ENCODE measurements at places on chromosomes 2 and 18. TPM values are rescaled to one million over a fixed set of nuclear protein-coding genes. Genes with fewer than 3 reads are reported as not detected.

Gene SELENOI
- 30.9 TPM for total RNA-seq

- no peak for DNase-seq
Measured at GRCh38 chr18:45303026-45303425, 312.2 kb upstream of the SLC14A2 start.

DNA sequence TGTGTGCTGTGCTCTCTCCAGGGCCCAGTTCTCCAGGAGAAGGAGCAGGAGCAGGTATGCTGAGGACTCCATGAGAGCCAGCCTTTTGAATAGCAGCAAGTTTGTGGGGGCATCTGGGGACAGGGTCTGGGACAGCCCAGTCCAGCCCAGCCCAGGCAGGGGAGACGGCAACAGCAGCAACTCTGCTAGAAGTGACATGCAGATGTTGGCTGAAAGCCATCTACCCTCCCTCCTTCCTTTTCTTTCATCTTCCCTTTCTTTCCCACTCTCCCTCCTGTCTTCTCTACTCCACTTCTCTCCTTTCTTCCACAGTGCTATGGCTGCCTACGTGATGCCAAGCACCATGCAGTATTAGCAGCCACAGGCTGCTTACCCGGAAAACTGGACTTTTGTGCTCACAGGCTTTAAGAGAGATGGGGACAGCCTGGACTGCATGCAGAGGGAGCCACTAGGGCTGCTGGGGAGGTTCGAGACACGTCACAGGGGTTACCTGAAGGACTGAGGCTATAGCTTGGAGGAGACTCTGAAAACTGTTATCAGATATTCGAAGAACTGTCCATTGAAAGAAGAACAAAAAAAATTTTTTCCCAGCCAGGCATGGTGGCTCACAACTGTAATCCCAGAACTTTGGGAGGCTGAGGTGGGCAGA lies 23.8 kb upstream of the YWHAQ start:
- DNase-seq = no peak

DNA sequence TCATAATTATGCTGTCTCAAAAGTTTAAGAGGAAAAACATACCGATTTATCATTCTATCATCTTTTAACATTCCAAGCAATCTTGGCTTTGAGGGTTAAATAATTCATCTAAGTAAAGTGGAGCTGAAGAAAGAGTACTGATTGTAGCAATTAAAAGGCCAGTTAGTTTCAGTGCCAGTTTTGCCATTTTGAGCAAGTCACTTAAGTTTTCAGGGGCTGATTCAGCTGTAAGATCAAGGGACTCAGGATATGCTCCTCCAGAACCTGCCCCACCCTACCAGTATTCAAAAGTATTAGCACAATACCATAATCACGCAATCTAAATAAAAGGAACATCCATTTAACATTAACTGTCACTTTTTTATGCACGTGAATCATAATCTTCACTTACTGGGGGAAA lies 1.9 kb downstream of the SS18 start:
- DNase-seq = no peak

DNA sequence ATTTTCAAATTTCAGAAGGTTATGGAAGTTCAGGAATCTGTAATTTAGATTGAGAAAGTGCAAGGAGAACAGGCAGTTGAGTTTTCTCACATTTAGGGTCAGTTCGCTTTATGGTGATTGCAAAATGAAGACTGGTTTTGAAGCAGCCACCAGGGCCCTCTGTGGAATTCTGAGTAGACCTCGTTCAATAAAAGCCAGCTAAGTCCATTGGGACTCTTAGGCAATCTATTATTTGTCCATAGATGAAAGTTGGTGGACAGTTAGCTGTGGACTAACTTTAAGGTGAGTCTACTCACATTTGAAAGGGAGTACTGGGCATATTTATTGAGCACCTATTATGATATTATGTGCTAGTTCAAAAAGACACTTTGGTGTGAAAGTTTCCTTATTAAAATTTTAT lies 266.3 kb upstream of the LINC00305 start:
- no peak for DNase-seq

DNA sequence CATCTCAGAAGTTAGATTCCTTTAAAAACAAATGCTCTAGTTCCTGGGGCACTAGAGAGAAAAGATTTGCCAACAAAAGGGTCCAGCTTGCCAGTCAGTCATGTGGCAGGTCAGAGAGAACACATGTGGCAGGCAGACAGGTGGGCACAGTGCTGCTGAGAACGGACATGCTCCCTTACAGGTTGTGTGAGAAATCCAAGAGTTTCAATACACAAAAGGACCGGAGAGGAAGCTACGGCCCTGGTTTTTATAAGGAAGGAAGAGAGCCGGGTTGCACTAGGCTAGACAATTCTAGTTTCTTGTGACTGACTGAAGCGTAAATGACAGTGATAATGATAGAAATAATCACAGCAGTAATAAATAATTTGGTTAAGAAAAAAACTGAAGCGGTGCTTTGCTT lies 18.3 kb downstream of the CDC42EP3 start:
- no peak for DNase-seq

GRCh38 chr2:66421612-66422011 lies 13.3 kb upstream of the MEIS1 start:
- DNase-seq = no peak

GRCh38 chr2:127703282-127703681 lies 2.0 kb downstream of the SFT2D3 start:
- DNase-seq = no peak

DNA sequence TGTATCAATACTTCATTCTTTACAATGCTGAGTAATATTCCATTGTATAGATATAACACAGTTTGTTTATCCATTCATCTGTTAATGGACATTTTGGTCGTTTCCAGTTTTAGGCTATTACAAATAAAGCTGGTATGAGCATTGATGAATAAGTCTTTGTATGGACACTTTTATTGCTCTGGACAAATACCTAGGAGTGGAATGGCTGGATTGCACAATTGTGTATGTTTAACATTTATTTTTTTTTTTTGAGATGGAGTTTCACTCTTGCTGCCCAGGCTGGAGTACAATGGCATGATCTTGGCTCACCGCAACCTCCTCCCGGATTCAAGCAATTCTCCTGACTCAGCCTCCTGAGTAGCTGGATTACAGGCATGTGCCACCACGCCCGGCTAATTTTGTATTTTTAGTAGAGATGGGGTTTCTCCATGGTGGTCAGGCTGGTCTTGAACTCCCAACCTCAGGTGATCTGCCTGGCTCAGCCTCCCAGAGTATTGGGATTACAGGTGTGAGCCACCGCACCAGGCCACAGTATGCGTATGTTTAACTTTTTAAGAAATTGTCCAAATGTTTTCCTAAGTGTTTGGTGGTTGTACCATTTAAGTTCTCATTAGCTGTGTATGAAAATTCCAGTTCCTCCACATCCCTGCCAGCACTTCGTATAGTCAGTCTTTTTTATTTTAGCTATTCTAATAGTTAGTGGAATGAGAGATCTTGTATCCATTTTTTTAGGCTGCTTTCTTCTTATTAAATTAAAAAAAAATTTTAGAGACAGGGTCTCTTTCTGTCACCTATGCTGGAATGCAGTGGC lies 194.9 kb upstream of the HAAO start:
- DNase-seq = no peak

GRCh38 chr18:111306-112014 lies 46.9 kb upstream of the USP14 start:
- DNase-seq = peak; percentile 63

DNA sequence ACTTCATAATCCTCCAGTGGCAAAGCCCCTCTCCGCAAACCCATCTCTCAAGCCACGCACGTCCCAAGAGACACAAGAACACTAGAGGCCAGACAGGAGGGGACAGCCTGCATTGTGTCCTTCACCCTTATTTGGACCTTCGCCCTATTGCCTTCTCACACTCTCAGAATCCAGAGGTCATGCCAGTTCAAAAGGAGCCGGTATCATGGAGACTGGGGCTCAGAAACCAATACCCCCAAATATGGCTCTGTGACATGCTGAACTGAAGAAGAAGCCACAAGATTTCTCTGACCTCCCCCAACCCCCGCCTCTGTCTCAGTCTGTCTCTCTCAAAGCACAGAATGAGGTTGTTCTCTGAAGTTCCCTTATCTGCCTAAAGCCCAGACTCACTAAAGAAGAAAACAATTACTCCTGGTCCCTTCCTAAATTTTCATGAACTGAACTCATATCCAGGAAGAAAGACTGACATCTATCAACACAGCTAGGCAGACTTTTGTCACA lies 19.2 kb upstream of the SPATA3 start:
- no peak for DNase-seq

DNA sequence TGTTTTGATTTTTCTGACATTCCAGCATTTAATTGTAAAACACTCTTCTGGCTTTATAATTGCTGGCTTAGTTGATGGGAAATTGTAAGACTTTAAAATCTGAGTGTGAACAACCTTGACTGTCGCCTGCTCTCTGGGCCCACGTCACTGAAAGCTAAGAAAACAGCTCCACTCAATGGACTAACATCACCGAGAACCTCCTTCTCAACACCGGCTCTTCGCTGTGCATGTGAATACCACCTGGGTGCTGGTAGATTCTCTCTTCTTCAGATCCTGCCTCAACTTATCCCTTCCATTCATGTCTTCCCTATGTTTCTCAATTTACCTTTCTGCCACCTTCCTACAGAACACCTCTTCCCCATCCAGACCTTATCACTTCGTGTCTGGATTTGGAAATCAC lies 523.1 kb upstream of the ID2 start:
- DNase-seq = no peak

Gene VIT
- total RNA-seq = 1.5 TPM

Gene TLX2
- 0.12 TPM for total RNA-seq

Gene SPOPL
- total RNA-seq = 29.2 TPM

DNA sequence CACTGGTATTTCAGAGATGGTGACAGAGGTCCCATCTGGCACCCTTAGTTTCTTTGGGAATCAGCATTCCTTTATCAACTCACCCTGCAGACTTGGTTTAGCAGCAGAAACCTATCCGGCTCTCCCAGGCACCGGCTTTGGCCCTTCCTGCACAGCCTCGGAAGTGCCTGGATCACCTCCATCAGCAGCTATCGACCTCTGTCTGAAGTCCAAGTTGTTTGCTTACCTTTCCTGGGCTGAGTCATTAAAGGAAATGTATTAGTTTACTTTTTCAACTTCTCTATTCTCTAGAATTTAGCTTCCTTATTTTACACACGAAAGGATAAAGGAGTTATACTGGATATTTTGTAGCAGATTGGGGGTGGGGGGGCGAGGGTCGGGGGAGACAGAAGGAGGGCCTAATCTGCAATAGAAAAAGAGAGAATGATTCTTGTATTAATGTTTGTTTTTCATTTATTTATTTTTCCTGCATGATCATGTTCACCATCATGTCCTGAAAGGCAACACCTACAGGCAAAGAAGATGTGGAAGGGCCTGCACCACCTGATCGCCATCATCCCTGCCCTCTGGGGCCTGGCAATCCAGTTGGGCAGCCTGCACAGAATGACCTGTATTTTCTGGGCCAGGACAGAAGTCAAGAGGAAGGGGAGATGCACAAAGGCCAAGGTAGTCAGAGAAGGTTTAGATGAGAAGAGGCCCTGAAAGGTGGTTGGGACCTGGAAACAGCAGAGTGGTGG lies 22.1 kb upstream of the MAT2A start:
- peak; percentile 81 for DNase-seq

DNA sequence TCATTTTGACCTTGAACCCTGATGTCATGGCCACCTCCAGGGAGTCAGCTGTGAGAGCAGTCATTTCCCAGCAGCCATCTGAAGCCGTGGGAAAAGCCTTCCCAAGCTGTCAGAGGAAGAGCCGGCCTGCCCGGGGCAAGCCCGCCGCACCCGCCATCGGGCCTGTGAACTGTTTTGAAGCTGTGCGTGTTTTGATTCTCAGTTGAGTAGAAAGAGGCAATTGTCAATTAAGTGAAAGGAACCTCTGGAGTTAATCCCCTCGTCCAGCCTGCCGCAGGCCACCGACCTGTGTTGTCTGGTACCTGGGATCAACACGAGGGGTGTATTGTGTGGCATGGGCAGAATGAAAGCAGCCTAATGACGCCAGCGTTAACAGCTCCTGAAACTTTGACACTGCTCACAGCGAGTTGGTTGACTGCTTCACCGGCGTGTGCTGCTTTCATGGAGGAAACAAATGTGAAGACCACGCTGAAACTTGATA lies 318.4 kb downstream of the AGAP1 start:
- DNase-seq = no peak

DNA sequence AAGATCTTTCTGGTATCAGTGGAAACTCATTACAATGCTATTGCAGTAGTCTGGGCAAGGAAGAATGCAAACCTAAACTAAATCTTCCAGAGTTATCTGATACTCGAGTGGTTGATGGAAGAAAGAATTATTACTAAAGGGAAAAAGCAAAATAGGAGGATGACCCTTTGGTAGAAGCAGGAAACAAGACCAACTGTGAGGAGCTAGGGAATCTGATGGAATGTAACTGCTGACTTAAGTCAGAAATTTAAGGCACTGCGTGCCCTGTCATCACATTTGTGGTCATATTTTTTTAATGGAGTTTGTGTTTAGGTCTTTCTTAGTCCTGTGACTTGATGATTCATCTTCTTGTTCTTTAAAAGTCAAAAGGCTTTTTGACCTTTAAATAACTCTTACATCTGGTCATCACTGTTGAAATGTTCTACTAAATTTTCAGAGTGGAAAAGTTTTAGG lies 36.5 kb upstream of the ARMC9 start:
- no peak for DNase-seq

Gene IL37
- total RNA-seq = 0.29 TPM

Gene ASB18
- total RNA-seq = not detected

Gene MYO3B
- total RNA-seq = 0.23 TPM

DNA sequence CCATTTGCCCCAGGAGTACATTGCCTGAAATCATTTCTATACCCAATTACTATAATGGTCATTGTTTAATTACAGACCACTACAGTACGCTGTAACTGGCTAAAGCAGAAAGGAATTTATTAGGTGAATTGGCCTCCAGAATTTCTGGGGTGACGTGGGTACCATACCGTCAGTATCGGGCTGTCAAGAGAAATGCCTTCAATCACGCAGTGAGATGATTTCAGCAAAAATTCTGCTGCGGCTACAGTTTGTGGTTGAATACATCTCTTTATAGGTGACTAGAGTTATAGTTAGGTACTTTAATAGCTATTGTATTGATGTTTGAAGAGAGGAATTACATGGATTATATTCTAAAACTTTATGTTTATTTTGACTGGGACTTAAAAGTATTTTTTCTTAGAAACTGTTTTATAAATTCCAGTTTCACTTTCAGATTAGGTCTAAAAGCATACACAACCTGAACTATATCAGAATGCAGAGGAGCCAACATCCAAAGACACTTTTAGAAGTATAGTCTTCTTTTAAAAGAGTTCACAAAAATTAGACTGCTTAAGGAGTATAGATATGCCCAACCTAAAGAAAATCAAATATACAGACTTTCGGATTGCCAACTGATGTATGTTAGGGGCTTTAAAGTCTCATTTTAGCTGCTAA lies 128.4 kb downstream of the TTC27 start:
- DNase-seq = no peak

DNA sequence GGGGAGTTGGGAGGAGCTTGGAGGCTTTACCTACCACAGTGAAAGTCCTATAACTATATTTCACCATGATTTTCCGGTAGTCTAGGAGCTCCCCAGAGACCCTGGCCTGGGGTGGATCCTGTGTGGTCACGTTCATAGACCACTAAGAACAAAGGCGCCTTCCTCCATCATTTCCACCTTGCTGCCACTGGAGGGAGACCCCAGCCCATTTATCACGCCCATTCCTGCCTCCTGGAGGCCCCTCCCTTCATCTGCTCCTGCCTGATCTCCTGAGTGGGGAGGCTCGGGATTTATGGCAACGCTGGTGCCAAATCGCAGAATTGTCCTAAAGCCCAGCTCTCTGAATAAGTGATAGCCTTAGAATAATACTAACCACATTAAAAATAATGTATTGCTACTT lies 507.6 kb upstream of the SPHKAP start:
- DNase-seq = no peak
